ENCODE measurements at places on chromosomes 6 and 20.
A peak's percentile ranks its signal among the peaks of the same experiment; 100 is the strongest.

DNA sequence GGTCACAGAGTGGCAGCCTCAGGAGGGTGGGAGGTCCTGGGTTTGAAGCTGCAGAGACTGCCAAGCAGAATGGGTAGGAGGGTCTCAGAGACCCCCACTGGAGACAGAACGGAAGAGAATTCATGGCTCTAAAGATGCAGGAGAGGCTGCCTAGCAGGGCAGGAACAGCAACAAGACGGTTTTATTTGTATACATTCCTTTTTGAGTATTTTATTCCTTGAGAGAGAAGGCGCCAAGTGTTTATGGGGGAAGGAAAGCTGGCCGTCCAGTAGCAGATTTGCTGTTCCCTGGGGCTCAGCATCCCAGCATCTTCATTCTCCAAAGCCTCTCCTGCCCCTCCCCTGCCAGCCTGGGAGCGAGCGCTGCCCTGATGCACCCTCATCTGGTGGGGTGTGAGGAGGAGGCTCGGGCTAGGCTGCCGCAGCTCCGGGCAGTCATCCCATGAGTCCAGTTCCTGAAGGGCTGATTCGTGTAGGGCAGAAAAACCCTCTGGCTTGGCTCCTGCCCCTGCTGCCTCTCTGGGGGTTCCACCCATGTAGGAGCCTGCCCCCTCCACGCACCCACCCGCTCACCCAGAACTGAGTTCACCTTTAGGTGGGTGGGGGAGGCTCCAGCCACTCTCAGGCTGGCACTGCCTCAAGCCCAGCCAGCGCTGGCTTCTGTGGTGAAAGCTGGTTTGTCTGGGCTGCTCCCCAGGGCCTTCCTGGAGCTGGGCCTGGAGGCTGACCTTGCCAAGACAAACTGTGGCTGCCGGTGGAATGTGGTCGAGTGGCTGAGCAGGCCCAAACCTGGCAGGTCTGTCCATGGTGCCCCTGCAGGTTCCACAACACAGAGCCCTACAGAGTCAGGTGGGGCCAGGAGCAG, 32.4 kb downstream of the CPXM1 start:
- DNase-seq = no peak

- no peak for DNase-seq
Observed at GRCh38 chr6:97097068-97098047, 172.8 kb downstream of the KLHL32 start.

DNA sequence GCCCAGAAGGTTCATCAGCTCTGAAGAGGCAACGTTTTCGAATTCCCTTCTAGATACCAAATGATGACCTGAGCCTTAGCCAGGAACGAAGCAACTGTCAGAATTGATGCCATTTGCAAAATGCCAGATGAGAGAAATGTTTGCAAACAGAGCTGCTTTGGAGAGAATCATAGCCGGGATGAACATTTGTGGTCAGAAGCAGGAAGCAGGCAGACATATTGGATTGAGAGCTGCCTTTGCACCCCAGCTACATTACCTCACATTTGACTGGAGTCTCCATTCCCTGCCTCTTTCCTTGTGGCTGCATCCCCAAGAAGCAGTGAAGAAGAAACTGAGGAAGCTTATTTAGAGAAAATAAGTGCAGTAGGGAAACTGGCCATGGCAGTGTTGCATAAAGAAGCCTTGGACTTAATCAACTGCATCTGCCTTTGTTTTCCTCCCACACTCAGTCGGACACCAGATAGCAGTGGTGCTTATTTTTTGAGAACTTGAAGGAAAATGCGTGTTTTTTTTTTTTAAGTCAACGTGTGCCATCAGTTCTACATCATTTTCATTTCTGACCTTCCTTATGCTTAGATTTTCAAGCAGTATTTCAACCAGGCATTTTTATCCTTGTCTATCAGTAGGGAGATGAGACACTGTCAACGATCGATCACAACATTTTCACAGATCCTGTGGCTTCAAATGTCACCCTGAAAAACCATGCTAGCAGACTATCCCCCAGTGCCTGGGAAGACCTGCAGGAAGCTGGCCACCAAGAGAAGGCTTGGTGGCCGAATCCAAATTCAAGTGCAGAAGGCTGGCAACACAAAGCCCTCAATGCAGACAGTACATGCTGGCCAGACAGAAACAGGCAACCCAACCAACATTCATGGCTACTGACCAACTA, 541.2 kb upstream of the JARID2 start:
- no peak for DNase-seq

- no peak for DNase-seq
Observed at GRCh38 chr6:79646006-79646405, 14.9 kb downstream of the SH3BGRL2 start.

DNA sequence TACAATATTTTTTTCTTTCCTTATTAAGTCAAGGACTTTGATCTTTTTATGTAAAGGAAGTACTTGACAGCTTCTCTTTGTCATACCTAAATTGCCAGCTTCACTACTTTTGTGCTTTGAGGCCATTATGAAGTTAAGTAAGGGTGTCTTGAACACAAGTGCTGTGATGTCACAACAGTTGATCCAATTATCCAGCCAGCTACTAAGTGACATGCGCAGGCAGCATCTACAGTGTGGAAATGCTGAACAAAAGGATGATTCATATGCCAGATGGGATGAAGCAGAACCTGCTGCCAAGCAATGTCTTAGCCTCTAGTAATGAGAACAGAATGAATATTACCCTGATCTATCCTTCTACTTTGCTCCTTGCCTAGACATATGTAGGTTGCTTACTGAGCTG, 68.3 kb upstream of the TMEM244 start:
- DNase-seq = no peak

GRCh38 chr6:52995913-52996645, 995 bp upstream of the GSTA4 start:
- DNase-seq = peak; percentile 41

DNA sequence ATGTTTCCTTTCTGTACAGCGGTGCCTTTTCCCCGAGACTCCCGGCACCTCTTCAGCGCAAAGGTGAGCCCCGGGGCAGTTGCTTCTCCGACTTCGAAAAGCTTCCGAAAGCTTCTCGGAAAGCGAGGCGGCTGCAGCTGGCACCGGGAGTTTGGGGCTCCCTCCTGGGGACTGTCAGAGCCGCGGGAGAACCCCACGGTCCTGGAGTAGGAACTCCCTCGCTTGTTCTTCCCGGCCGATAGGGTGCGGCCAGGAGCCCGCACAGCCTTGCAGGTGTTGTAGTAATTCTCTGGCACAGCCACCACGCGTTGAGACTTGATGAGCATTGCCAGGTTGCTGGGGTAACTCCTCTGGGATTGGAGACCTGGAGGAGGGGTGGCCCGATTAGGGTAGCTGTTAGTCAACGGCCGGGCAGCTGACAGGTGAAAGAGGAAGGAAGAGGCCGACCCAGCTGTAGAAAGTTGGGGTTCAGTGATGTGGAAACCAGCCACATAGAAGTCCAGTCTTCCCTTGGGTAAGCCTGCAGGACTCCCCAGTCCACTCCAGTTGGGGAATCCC, 721 bp downstream of the KDM1B start:
- peak; percentile 18 for DNase-seq

DNA sequence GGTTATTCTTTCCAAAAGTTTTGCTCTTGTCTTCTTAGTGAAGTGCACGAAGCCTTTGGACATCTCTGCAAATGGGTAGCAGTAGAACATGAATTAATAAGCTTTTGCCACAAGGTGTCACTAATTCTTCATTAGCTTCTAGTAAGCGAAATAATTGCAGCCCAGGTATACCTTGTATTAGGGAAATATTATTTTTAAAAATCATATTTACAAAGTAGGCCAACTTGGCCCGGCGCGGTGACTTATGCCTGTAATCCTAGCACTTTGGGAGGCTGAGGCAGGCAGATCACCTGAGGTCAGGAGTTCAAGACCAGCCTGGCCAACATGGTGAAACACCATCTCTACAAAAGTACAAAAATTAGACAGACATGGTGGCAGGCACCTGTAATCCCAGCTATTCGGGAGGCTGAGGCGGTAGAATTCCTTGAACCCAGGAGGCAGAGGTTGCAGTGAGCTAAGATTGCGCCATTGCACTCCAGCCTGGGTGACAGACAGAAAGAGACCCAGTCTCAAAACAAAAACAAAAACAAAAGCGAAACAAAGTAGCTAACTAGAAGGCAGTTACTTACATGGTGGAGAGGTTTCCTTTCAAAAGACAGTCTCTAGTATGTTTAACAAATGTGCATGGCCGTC, 8.8 kb upstream of the RSPH3 start:
- DNase-seq = no peak

DNA sequence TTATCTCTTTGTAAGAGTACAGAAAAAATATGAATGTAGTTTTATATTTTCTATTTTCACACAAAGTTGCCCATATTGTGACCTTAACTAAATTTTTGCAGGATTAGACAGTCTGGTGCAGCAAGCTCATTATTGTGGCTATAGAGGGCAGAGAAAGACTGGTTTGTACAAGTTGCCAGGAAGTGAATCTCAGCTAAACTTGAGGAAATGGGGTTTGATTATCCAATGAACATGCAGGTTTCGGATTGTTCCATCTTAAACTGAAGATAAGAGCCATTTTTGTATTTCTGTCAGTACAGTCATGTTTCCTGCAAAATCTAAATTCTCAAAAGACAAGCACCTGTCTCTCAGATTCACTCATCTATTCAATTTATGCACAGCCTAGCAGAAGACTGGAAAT, 390.9 kb downstream of the MMUT start:
- DNase-seq = no peak

DNA sequence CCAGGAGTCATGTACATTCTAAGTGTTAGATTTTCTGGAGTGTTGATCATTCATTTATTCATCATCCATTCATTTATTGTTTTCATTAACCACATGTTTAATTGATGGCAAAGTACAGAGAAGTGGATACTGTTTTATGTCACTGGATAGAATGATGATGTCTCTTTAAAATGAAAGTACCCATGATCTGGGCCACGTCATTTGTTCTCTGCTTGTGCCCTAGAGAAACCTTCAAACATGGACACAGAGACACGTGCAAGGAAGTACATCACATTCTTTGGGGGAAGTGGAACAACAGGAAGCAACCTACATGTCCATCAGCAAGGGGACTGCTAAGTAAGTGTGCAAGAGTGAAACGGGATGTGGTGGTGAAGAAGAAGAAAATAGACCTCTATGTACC, 75.8 kb upstream of the TSHZ2 start:
- DNase-seq = no peak

- no peak for DNase-seq
Observed at GRCh38 chr6:18446771-18447170, 59.6 kb downstream of the RNF144B start.

DNA sequence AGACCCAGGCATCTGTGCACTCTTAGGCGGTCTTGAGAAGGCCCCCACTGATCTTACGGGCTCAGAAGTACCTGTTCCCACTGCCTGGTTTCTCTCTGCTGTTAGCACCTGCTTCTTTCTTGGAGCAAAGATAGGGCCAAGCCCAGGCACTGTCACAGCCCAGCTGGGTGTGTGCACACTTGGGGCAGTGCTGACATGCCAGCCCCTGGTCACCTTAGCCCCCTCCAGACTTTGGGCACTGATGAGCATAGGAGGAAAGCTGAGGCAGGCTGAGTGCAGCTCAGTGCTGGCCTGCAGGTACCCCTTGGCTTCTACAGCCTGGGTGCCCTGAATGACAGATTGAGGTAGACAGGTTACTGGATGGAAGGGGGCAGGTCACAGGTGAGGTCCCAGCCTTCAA, 105.7 kb upstream of the AHI1 start:
- no peak for DNase-seq

DNA sequence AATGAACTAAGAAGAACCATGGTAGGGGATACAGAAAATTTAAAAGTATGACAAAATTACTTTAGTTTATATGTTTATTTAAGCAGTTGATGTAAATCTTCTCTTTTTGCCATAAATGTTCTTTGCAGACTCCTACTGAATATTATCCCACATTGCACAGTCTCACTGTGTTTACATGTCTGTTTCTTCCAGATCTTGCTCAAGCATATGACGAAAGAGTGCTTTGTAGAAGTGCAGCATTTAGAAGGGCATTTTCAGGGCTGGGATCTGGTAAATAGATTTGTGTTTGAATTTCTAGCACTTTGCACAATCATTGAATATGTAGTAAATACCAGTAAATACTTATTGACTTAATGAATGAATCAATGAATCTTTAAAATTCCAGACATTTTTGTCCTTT, 152.0 kb upstream of the EPHA7 start:
- DNase-seq = no peak

GRCh38 chr6:34161857-34162515, 16.1 kb upstream of the GRM4 start:
- DNase-seq = no peak

DNA sequence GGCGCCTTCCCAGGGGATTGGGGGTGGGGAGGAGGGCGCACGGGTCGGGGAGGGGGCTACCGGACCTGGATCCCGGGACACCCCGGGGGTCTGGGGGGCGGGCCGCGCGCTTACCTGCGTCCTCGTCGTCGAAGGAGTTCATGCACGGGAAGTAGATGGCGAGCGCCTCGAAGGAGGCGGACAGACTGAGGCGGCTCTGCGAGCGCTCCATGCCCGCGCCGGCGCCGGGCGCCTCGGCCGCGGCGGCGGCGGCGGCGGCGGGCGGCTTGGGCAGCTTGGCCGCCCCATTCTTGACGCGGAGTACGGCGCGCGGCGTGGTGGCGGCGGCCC, 320 bp downstream of the RIMS4 start:
- no peak for DNase-seq

DNA sequence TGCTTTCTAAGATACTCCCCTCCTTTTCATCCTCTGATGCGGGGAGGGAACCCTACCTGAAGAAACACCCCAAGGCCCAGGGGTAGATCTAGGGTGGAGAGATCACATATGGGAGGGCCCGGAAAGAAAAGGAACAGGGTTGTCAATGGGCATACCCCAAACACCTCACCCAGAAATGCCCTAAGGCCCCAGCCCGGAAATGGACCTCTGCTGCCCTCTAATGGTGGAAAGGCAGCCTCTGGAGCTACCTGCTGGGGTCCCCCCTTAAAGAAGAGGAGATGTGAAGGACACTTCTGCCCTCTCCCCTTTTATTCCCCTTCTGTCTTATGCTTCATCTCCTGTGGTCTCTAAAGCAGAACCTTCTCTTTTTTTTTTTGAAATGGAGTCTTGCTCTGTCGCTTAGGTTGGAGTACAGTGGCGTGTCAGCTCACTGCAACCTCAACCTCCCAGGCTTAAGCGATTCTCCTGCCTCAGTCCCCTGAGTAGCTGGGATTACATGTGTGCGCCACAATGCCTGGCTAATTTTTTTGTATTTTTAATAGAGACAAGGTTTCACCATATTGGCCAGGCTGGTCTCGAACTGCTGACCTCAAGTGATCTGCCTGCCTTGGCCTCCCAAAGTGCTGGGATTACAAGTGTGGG, 458 bp upstream of the ARMC12 start:
- DNase-seq = peak; percentile 79

Data from neural crest cell (in vitro differentiated cells).